ENCODE measurements at places on chromosomes 1 and 21.

GRCh38 chr1:52913014-52913413, 8.5 kb downstream of the ECHDC2 start:
- no peak for DNase-seq

DNA sequence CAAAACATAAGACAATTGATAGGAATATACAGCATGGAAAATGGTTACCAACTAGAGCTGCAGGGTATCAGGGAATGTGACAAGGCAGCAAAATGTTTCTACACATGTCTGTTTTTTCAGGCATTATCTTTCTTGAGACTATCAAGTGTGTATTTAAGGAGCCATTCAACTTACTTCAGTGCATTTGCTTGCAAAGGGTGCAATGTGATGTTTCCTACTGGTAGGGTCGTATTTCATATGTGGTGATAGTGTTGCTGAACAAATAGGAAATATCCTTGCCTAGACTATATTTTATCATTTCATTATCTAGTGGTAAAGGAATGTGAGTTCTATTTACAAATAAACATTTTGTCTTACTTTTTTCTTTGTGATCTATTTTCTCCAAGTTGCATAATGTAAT, 42.4 kb downstream of the PTPRC start:
- peak; percentile 62 for DNase-seq

DNA sequence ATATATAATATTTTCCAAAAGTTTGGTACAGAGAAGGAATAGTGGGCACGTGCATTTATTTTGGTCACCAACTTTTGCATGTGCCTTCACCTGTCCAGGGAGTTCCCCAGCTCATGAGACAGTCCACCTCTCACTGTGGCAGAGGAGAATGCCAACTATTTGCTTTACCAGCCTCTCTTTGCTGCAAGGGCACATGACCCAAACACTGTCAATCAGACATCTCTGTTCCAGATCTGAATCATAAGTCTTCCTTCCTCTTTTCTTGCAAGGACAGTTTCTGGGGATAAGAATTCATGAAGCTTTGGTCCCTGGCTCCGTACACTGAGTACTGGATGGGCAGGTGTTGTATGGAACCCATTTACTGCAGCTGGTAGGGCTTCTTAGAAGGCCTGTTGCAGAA, 38.6 kb downstream of the C1orf87 start:
- no peak for DNase-seq

DNA sequence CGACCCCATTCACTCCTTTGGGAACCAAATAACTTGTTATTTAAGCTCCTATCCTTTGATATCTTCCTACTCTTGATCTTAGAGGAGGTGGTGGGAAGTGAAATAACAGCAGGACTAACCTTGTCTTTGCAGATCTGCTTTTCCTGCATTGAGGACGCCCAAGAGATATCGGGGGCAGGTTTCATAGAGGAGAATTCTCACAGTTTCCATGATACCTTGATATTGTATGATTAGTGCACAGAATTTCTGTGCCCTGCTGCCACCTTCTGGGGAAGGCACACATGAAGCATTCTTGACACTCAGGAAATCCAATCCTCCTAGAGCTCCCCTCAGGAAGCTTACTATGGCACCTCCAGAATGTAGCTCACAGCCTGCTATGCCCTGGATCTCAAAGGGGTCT, 1.6 kb downstream of the CD1B start:
- peak; percentile 64 for DNase-seq

DNA sequence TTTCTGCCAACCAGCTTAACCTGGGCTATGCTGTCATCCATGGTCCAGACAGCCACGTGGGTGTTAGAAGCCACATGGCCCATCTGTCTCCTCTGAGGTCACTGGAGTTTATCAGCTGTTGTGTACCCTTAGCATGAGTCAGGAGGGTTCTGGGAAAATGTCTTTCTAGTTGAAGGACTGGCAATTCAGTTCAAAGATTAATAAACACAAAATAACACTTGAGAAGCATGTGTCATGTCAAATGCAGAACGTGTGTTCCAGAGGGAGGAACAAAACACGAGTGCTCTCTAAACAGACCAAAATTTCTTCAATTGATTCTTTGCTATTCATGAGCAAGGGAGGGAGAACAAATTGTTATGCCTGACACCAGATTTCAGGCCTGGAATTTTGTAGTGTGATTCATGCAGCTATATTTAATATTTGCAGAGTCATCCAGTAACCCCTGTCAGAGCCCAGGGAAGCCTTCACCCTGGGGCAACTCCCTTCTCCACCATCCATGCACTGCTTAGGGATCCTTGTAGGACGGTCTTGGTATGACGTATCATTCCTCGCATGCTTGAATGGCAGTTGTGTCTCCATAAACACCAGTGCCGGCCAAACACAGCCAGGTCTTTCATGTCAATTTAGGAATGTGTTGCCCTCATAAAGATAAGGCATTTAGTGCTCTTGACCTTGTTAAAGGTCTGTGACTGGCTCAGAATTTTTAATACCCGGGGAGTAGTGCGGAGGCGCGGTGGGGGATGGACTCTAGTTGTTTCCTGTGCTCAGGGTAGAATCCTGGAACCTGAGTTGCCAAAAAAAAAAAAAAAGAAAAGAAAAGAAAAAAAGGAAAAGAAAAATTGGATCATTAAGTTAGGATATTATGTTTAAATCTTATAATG, 27.7 kb upstream of the DYRK1A start:
- DNase-seq: no peak

- DNase-seq: peak; percentile 3
These were observed 116.9 kb downstream of the KCNK1 start for GRCh38 chr1:233730809-233731208.

DNA sequence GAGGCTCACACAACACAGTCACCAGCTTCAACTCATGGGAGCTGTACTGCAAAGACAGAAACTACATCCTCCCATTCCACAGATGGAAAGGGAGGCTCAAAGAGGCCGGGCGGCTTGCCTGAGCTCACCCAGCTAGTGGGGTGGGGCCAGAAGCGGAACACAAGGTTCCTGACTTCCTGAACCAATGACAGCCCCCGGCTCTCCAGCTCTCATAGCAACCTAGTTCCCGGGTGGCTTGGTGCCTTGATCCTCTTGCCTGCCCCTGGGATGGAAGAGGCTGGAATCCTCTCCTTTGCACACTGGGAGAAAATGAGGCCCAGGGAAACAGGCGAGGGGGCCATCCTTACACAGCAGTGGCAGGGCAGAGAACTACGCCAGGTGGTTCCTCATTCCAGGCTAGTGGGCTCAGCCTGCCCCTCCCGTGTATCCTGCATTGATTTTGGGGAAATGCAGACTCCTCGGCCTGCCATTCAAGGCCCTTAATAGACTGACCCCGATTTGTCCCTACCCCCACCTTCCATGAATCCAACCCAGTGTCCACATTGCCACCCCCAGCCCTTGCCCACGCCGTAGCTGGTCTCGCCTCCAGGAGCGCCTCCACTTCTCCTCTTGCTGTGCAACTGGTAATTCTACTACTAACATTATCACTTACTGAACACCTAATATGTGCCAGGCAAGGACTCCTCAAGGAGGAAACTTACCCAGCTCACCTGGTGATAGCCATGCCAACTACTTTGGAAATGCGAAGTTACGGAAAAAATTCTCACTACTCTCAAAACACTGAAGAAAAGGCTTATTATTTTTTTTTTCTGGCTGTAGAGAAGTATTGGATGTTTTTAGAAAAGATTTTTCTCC, 5.0 kb downstream of the RAP1GAP start:
- DNase-seq: no peak

DNA sequence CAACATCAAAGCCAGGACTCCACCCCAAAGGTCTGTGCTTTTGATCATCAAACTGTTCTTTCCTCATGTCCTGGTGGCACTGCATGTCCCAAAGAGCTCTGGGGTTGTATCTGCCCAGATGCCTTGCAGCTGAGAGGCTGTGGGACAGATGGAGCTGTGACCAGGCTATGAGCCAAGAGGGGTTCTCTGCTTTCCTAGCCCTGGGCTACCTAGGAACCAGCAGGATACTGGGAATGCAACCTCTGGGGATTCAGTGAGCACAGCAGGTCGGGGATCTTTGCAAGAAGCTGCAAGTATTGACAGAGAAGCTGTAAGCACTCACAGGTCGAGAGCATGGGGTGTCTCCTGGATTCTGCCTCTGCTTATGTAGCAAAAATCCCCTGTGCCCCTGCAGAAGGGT, 186.6 kb downstream of the GRIK3 start:
- DNase-seq: no peak

DNA sequence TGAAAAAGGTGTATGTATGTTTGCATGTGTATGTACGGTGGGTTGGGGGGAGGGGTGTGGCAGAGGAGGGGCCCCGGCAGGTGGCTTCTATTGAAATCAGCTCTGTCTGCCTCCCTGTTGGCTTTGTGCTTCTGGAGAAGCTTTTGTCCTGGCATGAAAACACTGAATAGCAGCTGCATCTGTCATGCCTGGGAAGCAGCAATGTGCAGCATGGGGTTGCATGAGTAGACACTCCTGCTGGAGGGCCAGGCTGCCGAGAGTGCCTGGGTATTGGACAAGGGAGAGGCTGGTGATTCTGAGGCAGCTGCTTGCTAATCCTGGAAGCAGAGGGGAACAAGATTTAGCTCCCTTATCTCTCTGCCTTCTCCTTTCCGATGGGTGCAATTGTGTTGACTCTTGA, 20.5 kb downstream of the MAPKAPK2 start:
- DNase-seq: no peak

- no peak for DNase-seq
These were observed 60.5 kb downstream of the ATP1A1 start for GRCh38 chr1:116433275-116434257.

DNA sequence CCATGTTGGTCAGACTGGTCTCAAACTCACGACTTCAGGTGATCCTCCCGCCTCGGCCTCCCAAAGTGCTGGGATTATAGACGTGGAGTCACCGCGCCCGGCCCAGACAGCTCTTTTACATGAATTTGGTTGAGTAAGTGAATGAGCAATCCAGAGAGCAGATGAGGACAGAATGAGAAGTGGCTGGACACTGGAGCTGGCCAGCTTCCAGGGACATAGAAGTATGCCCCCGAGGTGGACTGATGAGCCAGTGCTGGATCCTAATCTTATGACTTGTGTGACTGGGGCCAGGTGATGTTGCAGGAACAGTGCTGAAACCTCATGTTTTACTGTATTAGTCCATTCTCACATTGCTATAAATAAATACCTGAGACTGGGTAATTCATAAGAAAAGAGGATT, 35.9 kb upstream of the KANK4 start:
- no peak for DNase-seq

Data from NAMALWA (cell line).